GM20000 (cell line): ENCODE measurements at places on chromosomes 16 and 17.
A peak's percentile ranks its signal among the peaks of the same experiment; 100 is the strongest.

DNA sequence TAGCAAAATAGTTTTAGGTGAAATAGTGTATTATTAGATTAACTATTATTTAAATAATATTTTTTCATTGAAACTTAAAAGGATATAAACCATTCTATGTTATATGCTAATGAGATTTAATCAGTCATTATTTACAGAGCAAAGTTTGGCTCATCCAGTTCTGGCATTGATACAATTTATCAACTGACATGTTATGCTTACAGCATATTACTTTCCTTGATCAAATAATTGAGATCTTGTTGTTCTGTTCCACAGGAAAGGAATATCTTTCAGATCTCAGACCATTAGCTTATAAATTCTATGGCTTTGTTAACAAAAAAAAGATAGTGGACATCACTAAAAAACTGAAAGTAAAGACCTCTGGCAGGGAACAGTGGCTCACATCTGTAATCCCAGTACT, 403.0 kb downstream of the ZFHX3 start:
- no peak for DNase-seq

- DNase-seq = no peak
These were observed 5.6 kb upstream of the SHMT1 start for GRCh38 chr17:18368946-18369345.

DNA sequence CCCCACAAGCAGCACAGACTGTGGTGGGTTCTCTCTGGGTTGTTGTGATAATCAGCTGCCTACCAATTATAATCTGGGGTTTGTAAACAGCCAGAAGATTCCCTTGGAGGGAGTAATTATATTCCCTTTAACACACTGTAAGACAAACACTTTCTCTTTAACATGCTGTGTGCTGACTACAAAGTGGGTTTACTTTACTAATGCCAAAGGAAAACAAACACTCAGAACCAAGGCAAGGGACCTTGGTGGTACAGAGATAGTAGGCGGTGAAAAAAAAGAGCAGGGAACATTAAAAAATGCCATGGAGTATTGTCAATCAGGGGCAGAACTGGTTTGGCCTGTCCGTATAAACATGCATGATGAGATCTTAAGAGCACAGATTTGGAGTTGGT, 3.0 kb upstream of the VAT1L start:
- no peak for DNase-seq

- DNase-seq = no peak
These were observed 13.4 kb downstream of the HSPB9 start for GRCh38 chr17:42135664-42136653.

- no peak for DNase-seq
These were observed 579.2 kb upstream of the PSMD7 start for GRCh38 chr16:73717266-73717974.

DNA sequence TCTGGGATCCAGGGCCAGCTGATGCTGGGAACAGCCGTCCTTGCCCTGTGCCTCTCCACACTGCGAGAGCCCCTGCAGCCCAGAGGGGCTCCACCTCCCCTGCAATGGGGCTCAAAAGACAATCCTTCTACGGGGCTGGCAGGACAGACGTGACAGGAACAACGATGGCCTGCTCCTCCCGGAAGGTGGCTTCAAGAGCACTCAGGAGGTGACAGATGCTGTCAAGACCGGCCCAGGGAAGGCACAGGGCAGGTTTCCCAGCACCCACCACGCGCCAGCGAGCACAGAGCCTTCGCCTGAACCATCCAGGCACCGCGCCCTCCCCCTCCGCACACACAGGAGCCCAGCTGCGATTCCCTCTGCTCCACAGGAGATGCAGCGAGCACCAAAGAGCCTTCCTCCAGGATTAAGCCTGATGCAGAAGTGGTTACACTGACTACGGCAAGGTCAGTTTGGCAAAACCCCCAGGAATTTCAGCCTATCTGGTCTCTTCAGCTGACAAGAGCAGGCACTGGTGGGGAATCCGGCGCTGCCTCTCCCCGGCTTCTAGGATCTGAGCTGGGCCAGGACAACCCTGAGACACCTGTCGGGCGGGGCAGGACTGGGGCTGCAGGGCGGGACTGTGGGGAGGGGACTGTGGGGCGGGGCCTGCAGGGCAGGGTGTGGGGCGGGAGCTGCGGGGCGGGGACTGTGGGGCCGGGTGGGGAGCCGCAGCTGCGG, 103.4 kb downstream of the ZNF778 start:
- no peak for DNase-seq

- DNase-seq = no peak
These were observed 82.6 kb downstream of the NDEL1 start for GRCh38 chr17:8518326-8518725.

GRCh38 chr16:974611-975261, 4.0 kb upstream of the LMF1 start:
- DNase-seq = no peak

GRCh38 chr17:39674702-39675389, 6.6 kb downstream of the PNMT start:
- peak; percentile 54 for DNase-seq

- DNase-seq = no peak
These were observed 5.0 kb upstream of the NFE2L1 start for GRCh38 chr17:48043176-48043575.

- DNase-seq = no peak
These were observed 86.5 kb downstream of the ENGASE start for GRCh38 chr17:79160980-79161636.

DNA sequence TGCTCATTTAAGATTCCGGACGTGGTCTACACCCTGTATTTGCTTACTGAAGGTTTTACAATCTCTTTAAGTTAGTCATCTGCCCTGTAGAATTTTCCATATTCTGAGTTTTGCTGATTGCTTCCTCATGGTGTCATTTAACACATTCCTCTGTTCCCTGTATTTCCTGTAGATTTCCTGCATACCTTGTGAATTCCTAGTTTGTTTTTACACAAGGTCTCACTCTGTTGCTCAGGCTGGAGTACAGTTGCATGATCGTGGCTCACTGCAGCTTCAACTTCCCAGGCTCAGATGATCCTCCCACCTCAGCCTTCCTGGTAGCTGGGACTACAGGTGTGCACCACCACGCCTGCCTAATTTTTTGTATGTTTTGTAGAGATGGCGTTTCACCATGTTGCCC, 66.8 kb downstream of the CMIP start:
- no peak for DNase-seq

DNA sequence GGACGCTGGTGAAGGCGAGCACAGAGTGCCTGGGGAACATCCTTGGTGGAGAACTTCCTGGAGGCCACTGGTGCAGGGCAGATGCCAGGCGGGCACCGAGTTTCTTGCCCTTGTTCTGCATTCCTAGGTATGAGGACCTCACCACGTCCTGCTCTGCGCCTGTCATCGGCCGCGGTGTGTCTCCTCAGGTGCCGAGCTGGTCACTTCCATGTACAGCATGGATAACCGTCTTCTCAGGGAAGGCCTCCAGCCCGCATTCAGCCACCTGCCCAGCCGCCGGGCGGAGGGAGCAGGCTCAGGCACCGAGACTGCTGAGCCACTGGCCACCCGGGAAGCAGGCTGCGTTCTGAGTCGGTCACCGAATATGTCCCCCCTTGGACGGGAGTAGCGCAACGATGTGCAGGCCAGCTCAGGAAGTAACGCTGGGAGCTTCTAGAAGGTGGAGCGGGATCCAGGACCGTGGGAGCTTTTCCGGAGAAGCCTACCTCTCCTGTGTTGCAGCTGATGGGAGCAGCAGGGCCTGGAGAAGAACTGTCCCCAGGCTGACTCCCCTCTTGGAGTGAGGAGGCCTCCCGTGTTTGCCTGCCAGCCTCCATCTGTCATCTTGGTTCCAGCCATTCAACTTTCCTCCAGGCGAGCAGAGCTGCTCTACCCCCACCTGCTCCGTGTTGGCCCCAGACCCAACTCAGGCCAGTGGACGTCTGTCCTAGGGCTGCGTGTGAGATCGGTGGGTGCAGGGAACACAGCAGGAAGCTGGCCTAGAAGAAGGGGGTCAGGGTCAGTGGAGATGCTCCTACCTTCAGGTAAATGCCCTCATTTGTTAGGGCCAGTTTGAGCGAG, 2.1 kb upstream of the BAIAP2 start:
- no peak for DNase-seq

GRCh38 chr16:31081428-31082351, 7.1 kb downstream of the PRSS53 start:
- DNase-seq = no peak

DNA sequence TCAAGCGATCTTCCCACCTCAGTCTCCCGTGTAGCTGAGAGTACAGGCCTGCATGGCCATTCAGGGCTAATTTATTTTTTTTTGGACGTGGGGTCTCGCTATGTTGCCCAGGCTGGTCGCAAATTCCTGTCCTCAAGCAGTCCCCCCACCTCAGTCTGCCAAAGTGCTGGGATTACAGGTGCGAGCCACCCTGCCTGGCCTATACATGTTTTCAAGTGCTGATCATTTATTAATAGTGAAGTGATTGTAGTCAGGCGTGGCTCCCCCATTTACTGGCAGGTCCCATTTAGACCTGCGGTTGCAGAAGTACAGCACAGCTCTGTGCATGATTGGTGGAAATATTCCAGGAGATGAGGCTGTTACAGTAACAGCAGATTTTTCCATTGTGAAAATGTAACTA, 8.4 kb downstream of the FOXK2 start:
- no peak for DNase-seq

- DNase-seq = no peak
These were observed 6.5 kb downstream of the PIGQ start for GRCh38 chr16:576197-576822.

DNA sequence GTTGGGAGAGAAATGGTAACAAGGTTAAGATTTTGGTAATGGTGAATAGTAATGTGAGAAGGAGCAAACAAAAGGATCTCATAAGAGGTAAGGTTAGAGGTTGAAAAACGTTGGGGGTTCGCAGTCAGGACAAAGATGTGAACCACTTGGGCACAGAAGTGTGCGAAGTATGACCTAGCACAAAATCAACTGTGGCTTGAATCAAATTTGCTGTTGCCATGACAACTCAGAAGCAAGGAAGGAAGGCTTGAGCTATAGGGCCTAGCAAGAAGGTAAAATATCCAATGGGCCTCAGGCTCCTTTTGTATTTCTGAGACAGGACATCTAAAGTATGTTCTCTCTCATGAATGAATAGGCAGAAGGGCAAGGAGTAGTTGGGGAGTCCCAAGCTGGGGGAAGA, 24.5 kb upstream of the TEKT1 start:
- DNase-seq = no peak

- DNase-seq = no peak
These were observed 99.4 kb downstream of the LITAF start for GRCh38 chr16:11487289-11487688.

DNA sequence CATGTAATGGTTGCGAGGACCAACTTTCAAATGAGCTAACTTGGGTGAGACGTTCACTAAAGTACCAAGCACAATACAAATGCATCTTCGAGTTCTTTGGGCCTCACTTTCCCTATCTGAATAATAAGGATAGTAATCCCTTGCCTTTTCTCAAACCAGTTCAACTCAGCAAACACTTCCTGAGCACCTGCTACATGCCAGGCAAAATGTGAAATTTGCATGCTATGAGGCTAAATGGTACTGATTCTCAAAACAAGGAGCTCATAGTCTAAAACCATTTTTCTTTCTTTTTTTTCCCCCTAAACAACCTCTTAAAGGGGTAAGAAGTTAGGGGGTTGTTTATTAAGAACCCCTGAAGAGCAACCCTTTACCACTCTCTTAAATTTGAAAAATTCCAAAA, 101.4 kb upstream of the HLF start:
- no peak for DNase-seq

GRCh38 chr17:75688209-75688825, 21.2 kb downstream of the SAP30BP start:
- DNase-seq = no peak

DNA sequence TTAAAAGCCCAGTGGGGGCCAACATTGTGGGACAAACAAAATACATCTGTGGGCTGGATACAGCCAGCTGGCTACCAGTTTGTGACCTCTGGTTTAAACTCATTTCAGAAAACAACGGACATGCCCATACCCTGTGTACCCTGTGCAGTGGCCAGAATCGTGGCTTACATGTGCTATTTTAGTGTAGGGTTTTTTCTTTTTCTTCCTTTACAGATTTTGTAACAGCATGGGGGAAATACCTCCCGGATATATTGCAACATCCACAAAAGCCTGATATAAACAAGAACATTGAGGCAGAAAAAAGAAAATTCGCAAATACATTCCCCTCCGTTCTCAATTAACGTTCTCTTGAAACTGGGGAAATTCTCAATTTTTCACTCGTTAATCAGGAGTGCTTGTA, 7.3 kb downstream of the HS3ST4 start:
- DNase-seq = no peak

DNA sequence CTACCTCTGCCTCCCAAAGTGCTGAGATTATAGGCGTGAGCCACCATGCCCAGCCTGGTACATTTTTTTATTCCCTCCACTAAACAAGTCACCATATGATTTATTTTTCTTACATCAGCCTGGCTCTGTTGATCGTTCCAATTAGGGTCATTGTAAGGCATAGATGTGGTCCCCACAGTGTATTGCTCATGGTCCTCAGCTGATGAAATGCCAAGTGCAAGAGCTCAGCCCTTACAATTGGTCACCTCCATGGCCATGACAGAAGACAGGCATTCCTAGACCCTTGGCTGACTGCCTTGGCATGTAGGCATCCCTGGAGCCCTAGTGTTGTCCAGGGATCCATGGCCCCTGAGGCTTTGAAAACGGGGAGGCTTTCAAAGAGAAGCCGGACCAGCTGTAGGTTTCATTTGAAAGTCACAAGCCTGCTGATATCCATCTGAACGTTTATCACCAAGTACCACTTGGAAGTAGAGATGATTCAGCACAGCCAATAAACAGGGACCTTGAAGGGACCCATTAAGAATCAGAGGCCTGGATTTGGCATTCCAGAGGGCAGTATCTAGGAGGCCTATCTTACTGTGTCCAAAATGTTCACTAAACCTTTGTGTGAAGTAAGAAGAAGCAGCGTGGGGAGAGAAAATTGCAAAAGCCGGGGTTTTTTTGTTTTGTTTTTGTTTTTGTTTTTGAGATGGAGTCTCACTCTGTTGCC, 20.6 kb upstream of the PRKCA start:
- DNase-seq = no peak

- DNase-seq = no peak
These were observed 57.9 kb upstream of the MAF start for GRCh38 chr16:79658301-79659033.

DNA sequence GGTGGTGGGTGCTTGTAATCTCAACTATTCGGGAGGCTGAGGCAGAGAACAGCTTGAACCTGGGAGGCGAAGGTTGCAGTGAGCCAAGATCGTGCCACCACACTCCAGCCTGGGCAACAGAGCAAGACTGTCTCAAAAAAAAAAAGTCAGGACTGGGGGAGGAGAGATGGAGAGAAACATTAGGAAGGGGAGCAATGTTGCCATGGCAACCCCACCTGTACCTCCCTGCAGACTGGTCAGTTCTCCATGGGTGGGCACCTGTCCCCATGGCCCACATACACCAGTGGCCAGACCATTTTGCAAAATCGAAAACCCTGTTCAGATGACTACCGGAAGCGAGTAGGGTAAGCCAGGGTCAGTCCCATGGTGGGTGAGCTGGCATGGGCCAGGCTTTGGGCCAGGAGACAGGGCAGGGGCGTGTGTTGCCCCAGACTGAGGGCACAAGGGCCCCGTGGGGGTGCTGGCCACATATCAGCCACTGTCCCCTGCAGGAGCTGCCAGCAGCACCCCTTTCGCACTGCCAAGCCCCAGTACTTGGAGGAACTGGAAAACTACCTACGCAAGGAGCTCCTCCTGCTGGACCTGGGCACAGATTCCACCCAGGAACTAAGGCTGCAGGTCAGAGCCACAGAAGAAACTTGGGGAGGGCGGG, 14.0 kb downstream of the TSNAXIP1 start:
- DNase-seq = no peak

GRCh38 chr16:46858151-46858550, 26.0 kb upstream of the GPT2 start:
- DNase-seq = no peak
